ENCODE measurements at places on chromosomes 2 and 18. TPM values are rescaled to one million over a fixed set of nuclear protein-coding genes. Genes with fewer than 3 reads are reported as not detected.

Gene MALT1
- 38.2 TPM for total RNA-seq

GRCh38 chr18:35661483-35662146, 80.1 kb downstream of the GALNT1 start:
- no peak for DNase-seq

GRCh38 chr2:158719403-158719802, 75.7 kb upstream of the DAPL1 start:
- DNase-seq: no peak

Gene COBLL1
- total RNA-seq: 18.6 TPM

Gene NEU2
- total RNA-seq: not detected

DNA sequence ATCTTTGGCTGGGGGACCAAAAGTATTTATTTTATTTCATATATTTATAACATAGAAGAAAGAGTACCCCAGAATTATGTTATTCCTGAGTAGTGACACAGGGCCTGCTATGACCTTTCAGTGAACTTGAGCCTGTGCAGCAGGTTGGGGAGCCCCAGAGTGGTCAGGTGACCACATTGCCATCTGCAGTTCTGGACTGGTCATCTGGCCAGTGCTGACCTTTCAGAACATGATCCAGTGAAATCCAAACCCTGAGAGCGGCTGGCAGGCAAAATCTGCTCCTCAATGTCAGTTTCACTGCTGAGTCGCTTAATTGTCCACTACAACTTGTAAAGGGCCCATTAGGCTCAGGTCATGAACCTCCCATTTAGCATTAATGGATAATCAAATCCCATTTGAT, 336.7 kb upstream of the KCNH7 start:
- no peak for DNase-seq

DNA sequence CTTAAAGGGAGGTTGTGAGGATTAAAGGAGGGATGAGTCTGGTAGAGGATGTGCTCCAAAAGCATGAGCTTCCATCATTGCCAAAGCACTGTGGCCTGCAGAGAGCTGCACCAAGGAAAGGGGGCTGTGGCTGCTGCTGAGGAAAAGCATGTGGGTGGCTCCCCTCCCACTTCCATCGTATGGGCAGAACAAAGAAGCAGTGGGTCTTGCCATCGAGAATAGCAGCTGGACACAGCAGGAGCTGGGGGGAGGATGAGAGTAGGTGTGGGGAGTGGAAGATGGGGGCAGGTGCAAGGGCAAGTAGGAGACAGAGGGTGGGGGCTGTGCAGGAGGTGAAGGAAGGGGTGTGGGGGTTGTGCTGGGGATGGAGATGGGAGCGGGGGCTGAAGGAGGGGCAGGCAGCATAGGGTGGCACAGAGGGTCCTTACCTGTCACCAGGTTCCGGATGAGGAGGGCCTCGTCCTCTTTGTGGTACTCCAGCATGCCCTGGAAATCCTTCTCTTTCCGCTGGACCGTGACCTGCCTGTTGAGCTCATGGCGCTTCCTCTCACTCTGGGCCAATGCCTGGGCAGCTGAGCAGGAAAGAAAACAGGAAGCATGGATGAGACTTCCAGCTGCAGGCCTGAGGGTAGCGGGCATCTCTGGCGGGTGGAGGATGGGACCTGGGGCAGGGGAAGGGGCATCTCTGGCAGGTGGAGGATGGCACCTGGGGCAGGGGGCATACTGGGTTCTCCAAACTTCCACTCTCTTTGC, 33.6 kb upstream of the ACAA2 start:
- DNase-seq: no peak
